ENCODE measurements at places on chromosomes 13 and 19.

- DNase-seq = peak; percentile 53
These were observed 127.0 kb downstream of the IER2 start for GRCh38 chr19:13277104-13277809.

- DNase-seq = peak; percentile 42
These were observed 39.1 kb downstream of the PCDH8 start for GRCh38 chr13:52809310-52809769.

- no peak for DNase-seq
These were observed 62.2 kb downstream of the KCNRG start for GRCh38 chr13:50077431-50077830.

DNA sequence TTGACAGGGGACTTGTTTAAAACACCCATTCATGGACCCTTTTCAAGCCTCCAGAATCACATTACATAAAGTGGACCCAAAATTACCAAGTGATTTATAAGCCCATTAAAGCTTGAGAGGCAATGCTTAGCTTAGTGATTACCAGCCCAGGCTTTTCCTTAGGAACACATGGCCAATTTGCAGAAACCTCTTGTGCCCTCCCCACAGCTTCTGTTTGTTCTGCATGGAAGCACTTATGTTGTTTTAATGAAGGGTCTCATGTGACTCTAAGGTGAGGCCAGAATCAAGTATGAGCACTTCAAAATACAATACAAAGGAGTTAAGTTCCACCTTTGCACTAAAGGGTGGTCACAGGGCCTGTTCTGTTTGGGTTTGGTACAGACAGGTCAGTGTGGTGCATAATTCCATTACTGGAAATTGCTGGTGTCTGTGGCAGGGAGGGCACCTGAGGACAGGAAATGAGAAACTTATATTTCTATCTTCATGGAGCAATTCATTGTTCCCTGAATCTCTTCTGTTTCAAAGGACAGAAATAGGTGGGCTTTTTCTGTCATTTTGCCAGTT lies 15.3 kb downstream of the ZNF486 start:
- peak; percentile 17 for DNase-seq
